Stimulated activated CD4-positive, alpha-beta T cell treated with anti-CD3 and anti-CD28 coated beads, Interleukin-2, amount 100 ng/mL, for 24 hours (primary cell): ENCODE measurements at places on chromosomes 3 and 15.

DNA sequence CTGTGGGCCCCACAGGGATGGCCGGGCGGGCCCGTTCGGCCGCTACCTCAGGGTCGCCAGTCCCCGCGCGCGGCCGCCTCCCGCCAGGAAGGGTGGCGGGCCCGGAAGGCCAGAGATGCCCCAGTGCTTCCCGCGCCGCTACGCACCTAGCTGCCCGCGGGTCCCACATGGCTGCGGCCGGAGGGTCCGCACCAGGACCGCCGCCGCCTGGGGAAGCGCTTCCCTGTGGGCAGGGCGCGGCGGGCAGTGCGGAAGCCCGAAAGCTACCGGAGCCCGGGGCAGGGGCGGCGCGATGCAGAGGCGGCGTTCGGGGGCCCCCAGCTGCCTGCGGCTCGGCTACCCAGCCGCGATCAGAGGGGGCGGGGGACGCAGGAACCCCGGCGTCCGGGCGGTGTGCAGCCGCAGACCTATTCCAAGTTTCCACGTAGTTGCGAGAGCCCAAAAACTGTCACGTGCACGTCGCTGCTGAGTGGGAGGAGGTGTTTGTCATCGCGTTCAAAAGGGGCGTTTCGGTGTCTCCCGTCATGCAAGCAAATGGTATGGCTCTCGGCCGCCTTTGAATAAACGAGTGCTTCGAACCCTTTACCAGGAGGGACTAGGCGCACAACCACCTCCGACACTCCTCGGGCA lies at the start of gene TRANK1:
TRANK1 (minus strand) TSS at position 414 of the 630 bp plus-strand sequence; CDS start at position 169, 245 bp downstream.
- DNase-seq, result peak; percentile 80

DNA sequence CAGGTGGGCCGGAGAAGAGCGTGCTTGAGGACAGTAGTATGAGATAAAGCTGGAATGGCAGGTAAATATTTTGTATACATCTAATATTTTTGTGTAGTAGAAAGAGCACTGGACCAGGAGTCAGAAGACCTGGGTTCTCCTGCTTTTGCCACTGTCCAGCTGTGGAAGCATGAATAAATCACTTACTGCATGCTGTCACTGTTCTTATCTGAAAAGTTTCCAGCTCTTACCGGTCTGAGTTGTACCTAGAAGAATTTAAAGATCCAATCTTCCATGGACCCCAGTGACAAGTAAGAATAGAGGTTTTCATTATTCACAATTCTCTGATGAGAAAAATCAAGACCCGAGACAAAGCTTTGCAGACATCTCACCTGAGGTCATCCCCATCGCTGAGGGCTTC lies 5.9 kb downstream of the XPC start:
- no peak for DNase-seq

- no peak for DNase-seq
Measured at GRCh38 chr3:6994081-6994668, 133.3 kb downstream of the GRM7 start.

DNA sequence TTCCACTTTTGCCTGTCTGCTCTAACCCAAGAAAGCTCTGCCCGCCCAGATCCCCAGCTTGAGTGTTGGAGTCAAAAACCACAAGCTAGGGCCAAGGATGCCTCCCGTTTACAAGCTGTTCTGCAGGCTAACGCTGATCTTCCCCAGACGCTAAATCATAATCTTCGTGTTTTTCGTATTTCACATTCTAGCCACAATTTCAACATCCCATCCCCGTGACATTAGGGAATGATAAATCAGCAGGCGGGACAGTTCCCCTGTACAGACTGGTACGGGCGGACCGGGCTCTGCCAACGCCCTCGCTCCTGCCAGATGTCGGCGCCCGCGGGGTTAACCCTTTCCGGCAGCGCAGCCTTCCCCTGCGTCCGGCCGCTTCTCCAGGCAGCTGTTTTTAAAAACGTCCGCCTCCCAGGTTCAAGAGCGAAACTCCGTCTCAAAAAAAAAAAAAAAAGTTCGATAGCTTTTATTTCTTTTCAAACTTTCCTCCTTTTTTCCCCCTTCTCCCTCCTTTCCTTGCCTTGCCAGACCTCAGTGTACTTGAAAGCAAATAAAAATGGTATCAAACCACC lies 81.0 kb upstream of the BNC1 start:
- DNase-seq, result no peak

GRCh38 chr15:95210436-95210981 lies 979.1 kb downstream of the MCTP2 start:
- no peak for DNase-seq

DNA sequence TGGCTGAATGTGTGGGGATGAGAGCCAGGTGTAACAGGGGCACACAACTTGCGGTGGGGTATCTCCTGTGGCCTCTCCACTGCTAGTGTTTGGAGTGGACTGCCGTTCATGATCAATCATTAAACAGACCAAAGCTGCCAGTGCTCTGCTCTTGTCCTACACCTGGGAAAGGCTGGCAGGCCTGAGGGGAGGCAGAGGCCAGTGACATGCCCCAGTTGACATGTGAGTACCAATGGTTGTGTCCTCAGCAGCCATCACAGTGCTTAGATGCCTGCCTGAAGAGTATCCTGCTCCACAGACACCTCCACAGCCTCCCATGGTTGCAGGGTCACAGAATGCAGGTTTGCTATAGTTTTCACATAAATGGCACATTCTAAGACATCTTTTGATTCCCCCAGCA lies 348.4 kb downstream of the EPHB1 start:
- DNase-seq, result no peak

DNA sequence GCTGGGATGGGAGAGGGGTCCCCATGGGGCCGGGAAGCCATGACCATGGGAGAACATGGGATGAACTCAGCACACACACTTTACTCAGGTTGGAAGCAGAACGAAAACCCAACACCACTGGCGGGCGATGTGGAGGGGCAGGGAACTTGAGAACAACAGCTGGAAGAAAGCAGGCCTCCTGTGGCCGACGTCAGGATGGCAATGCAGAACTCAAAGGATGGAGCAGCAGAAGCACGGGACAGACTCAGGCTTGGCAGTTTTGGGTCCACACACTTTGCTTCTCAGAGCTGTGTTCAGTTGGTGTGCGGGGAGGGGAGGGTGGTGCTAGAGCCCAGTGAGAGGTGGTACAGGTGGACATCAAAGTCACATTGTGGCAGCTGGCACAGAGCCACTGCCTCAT lies 80.7 kb downstream of the SEC22A start:
- no peak for DNase-seq

GRCh38 chr3:145639875-145640274 lies 521.1 kb downstream of the PLOD2 start:
- DNase-seq, result no peak

- no peak for DNase-seq
Measured at GRCh38 chr3:57026944-57027343, 33.5 kb upstream of the SPATA12 start.

DNA sequence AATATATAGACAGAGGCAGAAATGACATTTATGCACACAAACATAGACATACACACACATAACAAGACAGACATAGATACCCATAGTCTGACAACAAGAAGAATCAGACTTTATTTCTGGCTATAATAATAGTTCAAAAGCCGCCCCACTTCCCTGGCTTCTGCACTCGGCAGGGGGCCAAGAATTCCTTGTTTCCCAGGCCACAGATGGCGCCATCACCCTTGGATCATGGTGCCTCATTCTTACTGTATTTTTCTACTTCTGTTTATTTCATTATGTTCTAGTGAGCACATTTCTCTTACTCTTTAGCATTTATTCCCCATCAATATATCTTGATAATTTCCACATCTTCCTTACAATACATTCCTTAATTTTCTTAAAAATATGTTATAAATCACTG lies 387.5 kb downstream of the NLGN1 start:
- no peak for DNase-seq

DNA sequence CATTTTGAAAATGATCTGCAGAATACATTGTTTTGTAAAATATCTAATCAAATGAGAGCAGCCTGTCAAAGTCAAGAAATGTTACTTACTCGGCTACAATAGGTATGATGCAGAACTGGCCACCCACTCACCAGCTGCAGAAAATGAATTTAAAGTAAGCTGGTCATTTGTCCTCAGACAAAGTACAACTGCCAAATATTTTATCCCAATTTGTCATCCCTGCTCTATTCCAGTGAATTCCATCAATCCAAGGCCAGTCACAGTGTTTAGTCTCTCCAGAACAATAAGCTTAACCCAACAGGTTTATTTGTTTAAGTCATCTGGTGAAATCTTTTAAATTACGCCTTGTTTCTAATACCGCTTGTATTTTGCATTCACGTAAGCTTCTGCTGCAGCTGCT lies 46.6 kb upstream of the TCF12 start:
- DNase-seq, result no peak

DNA sequence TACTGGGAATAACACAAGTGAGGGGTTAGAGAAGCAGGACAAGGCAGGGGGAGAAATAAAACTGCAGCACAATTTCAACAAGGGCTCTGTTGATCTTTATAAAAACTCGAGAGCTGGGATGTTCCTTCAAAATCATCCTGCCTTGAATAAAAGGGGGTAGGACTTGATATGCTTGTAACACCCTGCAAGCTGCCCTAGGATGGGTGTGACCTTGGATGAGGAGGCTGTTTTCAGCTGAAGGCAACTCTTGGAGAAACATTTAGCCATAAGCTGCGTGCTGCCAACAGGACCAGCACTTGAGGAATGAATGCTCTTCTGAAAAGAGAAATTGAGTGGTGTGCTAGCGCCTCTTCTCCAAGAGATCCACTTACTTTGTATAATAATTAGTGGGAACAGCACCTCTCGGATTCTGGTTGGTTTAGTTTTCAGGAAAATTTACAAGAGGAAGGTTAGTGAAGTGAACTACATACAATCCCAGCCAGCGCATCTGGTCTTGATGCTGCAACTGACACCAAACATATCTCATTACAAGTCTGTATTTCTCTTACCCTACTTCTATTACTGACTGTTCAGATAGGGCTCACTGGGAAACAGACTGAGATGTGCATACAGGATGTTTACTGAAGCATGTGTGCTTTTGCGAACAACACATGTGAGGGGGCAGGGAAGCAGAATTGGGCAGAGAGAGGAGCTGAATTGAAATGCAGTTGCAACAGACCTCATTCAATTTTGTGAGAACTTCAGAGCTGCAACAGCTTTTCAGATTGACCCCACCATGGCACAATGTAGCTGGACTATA lies 643.0 kb upstream of the GOLIM4 start:
- no peak for DNase-seq

DNA sequence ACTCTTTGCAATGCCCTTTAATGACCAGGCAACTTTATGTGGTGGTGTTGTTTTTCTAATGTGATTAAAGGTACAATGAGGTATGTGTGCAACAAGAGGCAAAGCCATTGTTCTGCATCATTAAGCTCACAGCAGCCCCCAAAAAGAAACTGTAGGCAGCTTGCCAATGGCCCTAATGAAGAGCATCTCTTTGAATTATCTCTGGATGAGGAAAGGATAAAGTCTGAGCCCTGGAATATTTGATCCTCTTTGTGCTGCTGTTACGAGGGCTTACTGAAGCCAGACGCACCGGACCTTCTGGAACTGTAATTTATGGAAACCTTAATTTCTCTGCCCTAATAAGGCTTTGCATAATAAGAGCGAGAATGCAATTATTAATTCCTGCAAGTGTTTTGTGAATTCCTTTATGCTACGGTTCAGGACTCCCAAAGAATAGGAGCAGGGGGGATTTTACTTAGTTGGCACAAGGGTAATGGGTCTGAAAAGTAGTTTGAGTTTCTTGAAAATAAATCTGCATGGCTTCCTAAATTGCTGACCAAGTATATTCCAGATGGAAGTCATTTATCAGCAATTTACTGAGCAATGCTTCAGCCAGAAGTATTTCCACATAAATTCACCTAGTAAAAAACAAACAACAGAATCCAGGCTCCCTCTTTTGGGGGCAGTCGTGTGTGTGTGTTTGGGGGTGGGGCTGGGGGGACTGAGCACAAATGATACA lies 193.4 kb downstream of the PDZRN3 start:
- DNase-seq, result no peak

DNA sequence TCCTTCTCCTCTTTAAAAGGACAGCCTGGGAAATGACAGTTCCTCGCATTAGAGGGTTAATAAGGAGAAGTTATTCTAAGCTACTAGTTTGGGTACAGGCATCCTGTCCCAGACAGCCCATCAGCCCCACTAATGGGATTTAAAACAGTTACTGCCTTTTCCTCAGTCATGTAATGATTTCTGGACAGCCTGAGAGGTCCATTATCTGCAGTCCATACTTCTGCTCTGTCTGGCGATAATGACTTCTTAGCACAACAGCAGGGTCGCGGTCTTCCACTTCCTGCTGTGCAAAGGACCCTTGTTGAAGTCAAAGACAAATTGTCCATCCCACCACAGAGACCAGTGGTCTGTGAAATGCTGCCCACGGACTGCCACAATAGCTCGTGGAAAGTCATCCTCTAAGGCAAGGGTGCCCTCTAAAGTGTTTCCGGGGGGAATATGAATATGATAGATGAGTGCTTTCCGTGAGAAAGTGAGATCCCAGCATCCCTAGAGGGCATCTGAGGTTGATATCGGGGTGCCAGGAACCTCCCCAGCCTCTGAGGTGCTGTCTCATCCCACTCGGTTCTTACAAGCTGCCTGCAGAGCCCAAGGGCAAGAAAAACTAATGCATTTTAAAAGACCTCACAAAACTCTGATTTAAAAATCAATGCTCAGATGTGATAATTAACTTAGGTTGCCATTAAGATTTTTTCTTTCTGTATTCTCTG lies 100.7 kb downstream of the SHOX2 start:
- DNase-seq, result no peak

GRCh38 chr15:40859206-40859851 lies 14.7 kb downstream of the RHOV start:
- DNase-seq, result peak; percentile 92

- DNase-seq, result no peak
Measured at GRCh38 chr3:45178183-45179023, 32.2 kb upstream of the CDCP1 start.

GRCh38 chr15:78065284-78065872 lies 12.1 kb downstream of the TBC1D2B start:
- DNase-seq, result no peak

- no peak for DNase-seq
Measured at GRCh38 chr3:71214016-71214415, 369.5 kb downstream of the FOXP1 start.

- no peak for DNase-seq
Measured at GRCh38 chr3:180036092-180036670, 556 bp downstream of the PEX5L start.

DNA sequence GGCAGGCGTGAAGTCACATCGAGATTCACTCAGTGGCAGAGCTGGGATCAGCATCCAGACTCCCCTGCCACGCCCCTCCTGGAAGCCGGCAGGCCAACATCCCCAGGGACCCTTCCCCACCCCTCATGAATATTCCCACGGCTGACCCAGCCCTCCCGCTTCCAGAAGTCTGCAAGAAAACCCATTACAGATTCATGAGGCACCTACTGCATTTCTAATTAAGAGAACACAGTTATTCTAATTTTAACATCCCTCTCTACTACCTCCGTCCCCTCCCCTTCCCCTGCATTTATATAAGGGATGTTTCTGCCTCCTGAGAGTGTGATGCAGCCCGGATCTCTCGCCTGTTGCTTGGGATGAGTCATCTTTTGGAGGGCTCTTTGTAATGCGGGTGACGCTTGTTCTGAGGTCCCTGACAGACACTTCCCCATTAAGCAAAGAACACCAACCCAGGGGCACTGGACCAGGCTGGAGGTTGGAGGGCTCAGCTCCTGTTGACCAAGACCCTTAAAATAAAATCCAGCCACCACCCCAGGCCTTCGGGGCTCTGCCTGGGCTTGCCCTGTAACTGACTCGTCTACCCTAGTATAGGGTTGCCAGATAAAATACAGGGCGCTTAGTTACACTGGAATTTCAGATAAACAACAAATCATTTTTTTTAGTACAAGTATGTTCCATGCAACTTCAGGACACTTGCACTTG lies 118.7 kb downstream of the NUP210 start:
- no peak for DNase-seq
